Stimulated activated CD8-positive, alpha-beta memory T cell treated with anti-CD3 and anti-CD28 coated beads, Interleukin-4, amount 100 ng/mL, for 4 hours (primary cell): ENCODE measurements at places on chromosomes 2 and 18.

- DNase-seq, result no peak
Observed at GRCh38 chr18:25171334-25171733, 180.6 kb downstream of the ZNF521 start.

DNA sequence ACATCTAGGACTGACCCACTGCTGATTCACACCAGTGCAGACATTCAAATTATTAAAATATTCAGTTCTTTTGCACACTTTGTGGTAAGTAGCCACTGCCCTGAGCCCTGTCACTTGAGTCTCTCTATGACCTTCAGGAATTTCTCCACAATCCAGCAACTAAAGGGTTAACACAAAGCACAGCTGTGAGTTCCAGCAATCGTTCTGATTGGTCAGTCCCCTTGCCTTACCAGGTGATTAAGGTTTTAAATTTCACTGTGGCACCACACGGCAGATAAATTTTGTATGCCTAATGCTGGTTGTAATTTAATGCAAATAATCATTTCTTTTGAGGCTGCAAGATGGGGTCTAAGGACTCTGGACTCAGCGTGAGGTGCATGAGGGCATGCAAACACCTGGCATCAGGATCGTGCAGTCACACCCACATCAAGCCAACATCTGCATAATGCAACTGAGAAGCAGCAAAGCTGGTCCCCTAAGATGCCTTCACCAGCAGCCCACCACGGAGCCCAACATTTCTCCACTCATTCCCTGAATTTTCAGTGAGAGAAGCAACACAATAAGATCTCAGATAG is 36.6 kb downstream of the SLC14A1 start:
- DNase-seq, result no peak

DNA sequence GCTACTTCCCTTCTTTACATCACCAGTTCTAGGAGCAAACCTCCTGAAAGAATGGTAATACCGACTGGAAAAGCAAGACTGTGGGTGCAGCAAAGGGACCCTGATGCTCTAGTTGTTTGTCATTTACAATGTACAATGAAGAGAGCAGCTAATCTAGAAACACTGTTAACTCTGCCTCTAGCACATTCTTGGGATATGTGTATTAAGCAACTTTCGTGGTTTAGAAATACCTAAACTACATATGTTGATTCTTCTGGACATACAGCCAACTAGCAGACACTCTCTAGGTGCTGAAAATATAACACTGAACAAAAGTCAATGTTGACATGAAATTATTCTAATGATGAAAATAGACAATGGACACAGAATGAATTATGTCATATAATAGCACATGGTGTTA is 440.3 kb upstream of the MC4R start:
- no peak for DNase-seq

DNA sequence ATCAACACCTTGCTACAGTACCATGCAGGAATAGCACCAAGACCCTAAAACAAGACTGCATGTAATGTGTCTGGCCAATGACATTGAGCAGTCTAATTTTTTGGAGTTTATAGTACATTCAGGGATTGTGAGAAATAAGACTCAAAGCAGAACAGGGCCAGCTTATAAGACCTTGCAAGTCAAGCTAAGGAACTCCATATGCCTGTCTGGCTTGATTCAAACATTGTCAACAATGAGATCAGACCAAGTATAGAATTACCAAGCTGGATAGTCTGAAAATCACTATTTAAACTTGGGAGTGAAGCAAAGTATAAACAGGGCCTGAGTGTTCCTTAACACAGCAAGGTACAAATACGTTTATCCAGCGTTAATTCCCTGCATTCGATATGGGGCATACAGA is 370.9 kb downstream of the CNTNAP5 start:
- DNase-seq, result no peak
